ENCODE measurements at places on chromosomes 2 and 18.

DNA sequence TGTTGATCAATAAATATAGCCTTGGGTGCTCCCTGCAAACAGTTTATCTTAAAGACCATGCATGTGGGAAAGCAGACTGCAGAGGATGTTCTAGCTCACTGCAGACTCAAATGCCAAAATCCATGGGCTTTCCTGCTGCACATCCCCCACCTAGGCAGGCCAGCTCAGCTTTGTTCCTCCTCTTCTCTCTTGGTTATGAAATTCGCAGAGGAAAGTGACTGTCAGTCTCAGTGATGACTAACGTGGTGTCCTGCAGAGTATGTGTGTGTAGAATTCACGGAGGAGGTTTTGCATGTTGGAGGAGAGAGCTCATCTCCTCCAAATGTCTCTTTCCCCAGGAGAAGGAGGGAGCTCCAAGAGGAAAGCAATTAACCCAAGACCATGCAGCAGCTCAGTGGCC, 21.4 kb upstream of the KCNS3 start:
- no peak for DNase-seq

GRCh38 chr2:129709956-129710598, 269.4 kb upstream of the RAB6C start:
- peak; percentile 12 for DNase-seq

GRCh38 chr18:3998698-3999333, 456.3 kb downstream of the DLGAP1 start:
- DNase-seq, result peak; percentile 41

- no peak for DNase-seq
Observed at GRCh38 chr2:105231232-105231619, 10.3 kb upstream of the GPR45 start.

DNA sequence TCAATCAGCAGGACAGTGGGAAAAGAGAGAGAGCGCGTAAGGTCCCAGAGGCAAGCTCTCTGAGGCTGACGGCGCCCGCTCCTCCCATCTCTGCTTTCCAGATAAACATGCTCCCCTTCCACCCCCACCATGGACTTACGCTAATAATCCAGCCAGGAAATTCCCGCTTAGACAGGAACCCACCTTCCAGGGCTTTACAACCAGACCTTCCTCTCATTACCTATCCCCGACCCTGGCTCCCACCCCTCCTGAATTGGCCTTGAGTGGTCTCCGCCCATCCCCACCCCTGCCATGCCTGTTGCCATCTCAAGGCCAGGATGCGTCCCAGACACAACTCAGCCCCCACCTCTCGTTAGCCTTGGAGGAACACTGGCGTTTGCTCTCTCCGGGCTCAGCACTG, 131.1 kb downstream of the SMAD2 start:
- no peak for DNase-seq

GRCh38 chr2:24110660-24111303, 12.4 kb downstream of the PFN4 start:
- no peak for DNase-seq

- DNase-seq, result peak; percentile 68
Observed at GRCh38 chr18:47100212-47100831, 50.0 kb downstream of the HDHD2 start.

DNA sequence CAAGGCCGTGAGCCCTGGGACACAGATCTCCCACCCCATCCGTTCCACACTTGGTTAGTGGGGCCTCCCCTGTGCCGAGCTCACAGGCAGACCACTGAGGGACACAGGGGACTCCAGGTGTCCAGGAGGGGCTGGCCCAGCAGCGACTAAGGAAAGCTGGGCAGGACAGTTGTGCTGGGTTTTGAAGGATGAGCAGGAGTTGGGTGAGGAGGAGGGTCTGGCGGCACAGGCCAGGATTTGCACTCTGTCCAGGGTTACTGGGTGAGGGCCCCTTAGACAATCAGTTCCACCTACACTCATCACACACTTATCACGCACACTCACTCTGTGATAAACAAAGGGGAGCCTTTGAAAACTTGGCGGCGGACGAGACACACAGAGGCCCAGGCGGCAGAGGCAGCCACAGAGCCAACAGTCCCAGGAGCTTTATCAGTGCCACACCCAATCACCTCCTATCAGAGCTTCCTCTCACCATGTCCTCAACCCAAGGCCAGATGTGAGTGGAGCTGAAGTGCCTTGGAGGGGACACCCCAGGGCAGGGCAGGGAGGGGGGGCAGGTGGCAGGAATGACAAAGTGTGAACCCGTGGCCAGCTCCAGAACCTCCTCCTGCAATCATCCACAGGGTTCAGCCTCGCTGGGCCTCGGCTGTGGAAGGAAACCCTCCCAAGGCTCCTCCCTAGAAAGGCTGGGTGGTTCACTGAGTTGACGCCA, 26.6 kb downstream of the BIN1 start:
- DNase-seq, result no peak

DNA sequence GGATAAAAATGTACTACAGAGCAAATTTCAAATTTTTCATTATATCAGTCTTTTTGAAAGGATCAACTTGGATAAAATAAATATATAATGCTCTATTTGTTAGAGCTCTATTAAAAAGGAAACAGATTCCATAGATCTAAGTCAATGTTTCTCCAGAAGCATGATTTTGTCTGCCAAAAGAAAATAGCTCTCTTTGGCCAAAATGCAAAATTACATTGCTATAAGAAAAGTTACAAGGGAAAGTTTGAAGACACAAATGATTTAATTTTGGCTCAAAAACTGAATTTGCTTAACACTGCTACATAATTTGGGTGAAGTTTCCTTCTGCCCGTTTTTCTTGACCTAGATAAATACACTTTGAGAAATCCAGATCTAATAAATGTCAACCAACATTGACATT, 15.7 kb downstream of the C2orf69 start:
- no peak for DNase-seq

DNA sequence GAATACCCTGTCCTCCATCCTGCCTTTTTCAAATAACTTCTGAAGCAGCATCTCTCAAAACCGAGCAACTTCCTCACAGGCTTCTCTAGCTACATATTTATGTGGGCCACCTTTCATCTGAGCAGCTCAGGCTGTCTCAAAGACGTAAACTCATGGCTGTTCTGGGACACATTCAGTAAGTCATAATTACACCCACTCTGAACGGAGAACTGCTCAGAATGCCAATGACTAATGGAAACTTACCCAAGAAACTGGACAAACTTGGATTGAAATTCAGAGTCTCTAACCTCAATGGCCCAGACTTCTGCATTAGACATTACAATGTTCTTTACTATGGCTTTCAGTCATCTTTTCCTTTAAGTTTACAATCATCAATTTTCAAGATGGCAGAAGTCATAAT, 145.2 kb downstream of the RAD51AP2 start:
- DNase-seq, result no peak

GRCh38 chr2:240140511-240140910, at the start of gene OTOS:
TSS of gene OTOS (minus strand) at chr2:240140658. CDS start at chr2:240140326, 332 bp downstream.
- no peak for DNase-seq

DNA sequence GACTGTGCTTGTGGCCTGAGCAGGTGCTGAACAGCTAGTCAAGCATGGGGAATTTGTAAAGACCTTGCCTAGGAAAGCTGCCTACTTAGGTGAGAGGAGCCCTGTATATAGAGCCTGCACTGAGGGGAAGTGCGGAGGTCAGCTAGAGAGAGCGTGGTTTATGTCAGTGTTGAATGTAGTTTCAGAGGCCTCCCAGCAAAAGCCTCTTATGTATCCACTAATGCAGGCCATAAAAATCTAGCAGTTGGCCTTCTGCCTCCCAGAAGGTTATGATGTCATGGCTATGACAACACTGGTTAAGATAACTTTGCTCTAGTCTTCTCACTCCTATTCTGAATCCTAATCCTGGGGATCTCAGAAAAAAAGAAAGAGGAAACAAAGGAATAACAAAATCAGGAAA, 88.9 kb downstream of the ASXL3 start:
- no peak for DNase-seq

GRCh38 chr18:10923141-10923540, 226.2 kb downstream of the PIEZO2 start:
- no peak for DNase-seq

DNA sequence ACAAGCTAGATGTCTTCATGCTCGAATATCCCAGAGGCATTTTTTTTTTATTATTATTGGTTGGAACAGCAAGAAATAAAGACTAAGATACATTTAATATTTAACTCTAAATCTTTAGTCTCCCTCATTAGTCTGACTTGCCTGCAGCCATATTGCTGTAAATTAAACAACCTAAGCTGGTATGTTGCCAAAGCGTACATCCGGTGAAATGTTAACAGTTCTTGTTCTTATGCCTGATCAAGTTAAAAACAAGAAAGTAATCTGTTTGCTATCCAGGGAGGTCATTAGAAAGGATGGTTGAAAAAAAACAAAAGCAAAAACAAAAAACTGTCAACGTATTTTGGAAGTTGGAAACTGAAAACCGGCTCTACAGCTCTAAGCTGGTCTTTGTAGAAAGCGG, 125.9 kb upstream of the NABP1 start:
- peak; percentile 23 for DNase-seq

GRCh38 chr2:1640301-1641135, 103.8 kb downstream of the PXDN start:
- DNase-seq, result no peak

DNA sequence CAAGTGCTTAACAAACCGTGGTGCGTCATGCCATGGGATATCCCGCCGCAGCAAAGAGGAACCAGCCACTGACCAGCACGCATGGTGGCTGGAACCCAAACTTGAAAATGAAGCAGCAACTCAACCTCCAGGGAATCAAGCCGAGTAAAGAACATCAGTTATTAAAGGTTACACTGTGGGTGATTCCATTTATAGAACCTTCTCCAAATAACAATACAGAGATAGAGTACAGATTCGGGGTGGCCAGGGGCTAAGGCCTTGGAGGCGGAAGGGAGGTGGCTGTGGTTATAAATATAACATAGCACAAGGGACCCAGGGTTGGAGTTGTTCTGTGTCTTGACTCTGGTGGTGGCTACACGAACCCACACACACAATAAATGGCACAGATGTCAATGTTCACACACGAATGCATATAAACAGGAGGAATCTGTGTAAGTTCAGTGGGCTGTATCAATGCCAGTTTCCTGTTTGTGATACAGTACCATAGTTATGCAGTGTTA, 123.1 kb downstream of the EIPR1 start:
- DNase-seq, result no peak

GRCh38 chr18:79786786-79787526, 10.8 kb upstream of the KCNG2 start:
- no peak for DNase-seq

GRCh38 chr2:32278478-32278853, 762 bp downstream of the YIPF4 start:
- no peak for DNase-seq

DNA sequence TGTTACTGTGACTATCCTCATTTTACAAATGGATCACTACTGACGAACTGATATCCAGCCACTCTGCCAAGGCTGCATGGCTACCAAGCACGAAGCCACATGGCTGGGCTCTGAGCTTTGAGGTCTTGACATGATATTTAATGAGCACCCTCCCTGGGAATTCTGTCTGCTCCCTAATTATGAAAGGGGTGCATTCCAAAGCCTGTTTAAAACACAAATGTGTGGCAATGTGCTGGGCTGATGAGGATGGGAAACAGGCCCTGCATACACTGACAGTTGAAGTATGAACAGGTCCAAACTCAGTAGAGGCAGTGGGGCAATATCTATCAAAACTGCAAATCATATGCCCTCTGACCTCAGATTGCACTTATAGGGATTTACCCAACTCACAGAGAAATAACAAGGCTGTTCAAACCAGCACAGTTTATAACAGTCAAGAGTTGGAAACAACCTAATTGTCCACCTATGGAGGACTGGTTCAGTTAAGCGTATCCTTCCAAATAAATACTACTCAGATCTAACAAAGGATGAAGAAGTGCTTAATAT, 20.8 kb downstream of the CDC42EP3 start:
- DNase-seq, result no peak

DNA sequence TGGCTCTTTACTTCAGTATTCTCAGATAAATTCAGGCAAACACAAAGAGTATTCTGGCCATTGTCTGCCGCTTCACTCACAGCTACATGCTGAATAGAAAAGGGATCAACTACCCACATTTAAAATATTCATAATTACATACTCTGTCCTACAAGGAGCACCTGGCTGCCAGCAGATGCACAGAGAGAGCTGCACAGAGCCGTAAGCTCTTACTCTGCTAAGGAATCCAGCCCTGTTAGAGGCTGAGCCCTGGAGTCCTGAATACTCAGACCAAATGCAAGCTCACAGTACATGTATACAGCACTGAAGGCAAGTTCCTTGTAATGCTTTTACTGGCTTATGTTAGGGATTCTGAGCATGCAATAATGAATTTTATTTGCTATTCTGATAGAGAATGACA, 80.3 kb downstream of the FTCDNL1 start:
- peak; percentile 6 for DNase-seq

DNA sequence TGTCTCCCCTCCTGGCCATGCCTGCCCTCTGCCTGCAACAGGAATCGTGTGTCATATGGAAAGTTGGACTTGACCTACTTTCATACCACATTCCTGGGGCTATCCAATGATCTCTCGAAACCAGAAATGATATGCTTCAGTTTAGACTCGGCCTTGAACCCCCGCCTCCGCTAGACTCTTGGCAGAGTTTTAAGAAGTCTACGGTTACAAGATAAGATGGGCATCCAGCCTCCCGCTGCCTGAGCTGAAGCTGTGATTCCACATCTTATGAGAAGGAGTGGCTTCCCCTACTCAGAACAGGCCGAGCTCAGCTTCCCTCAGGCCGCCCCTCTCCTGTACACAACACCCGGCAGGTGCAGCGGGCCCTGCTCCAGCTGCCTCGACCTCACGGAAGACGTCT, 73.9 kb downstream of the MTCL1 start:
- DNase-seq, result no peak

DNA sequence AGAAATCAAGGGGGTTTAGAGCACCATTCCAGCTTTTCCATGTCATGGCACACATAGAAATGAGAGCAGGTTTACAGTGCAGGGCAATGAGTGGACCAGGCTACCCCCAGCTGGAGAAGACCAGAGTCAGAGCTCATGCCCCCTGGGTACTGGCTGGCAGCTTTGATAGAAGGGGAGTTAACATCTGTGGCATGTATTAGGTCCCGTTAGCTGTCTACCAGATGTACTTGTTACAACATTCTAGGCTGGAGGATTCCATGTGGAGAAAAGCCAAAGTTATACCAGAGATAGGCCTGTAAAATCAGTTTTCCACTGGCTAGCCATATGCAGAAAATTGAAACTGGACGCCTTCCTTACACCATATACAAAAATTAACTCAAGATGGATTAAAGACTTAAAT, 109.2 kb downstream of the CCDC85A start:
- no peak for DNase-seq

DNA sequence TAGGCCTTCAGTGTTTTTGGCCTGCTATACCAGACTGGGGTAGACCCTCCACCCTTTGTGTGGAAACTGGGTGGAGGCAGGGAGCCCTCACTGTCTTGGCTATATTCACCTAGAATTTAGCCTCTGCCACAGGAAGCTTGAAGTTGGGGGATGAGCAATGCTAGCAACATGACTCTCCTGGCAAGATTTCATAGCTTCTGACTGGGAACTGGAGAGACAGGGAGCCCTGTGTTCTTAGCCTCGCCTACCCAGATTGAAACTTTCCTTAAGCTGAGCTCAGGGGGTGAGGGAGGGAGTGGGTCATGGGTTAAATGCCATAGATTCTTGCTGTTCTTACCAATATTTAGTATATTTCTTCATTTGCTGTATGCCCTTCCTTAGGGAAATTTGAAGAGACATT, 46.8 kb upstream of the FAM98A start:
- no peak for DNase-seq
